ENCODE measurements at places on chromosomes 11 and 22. TPM values are rescaled to one million over a fixed set of nuclear protein-coding genes. Genes with fewer than 3 reads are reported as not detected.

OR5A1 gene
- not detected for polyA plus RNA-seq

OR51B5 gene
- polyA plus RNA-seq = not detected

OR56A1 gene
- polyA plus RNA-seq = not detected

ARHGAP8 gene
- 1.1 TPM for polyA plus RNA-seq

TREH gene
- 0.54 TPM for polyA plus RNA-seq

IRAG1 gene
- polyA plus RNA-seq = 1.6 TPM

BRSK2 gene
- 0.67 TPM for polyA plus RNA-seq
